HFFc6 (cell line): ENCODE measurements at places on chromosomes 7 and 10. TPM values are rescaled to one million over a fixed set of nuclear protein-coding genes. Genes with fewer than 3 reads are reported as not detected.

TIMM23 gene
- total RNA-seq: 95.0 and 99.3 TPM in 2 replicates

PPP1R9A gene
- 0.04 to 0.05 TPM in 2 of 3 replicates, not detected in the other for total RNA-seq

BMPER gene
- total RNA-seq: 8.0 and 11.5 TPM in 2 replicates

LRRC61 gene
- not detected in 3 replicates for total RNA-seq

- DNase-seq: no peak
These were observed 17.6 kb downstream of the RSU1 start for GRCh38 chr10:16799621-16800020.

DNA sequence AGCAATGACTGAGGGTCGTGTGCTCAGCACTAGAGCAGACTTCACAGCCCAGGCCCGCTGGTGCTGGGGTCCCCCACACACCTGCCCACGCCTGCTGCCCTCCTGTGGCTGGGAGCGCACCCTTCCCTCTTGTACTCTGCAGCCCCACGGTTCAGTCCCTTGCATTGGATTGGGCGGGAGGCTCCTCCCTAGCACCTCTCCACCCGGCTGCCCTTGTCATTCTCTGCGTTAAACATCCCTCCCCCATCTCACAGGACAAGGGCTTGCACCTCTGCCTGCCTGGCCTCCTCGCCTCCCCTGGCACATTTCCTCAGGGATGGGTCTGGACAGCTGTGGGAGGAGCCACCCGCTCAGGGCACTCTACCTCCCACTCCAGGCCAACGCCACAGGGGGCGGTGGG lies 68.6 kb downstream of the ALOX5 start:
- no peak for DNase-seq

GRCh38 chr7:82234457-82235049 lies 209.0 kb downstream of the CACNA2D1 start:
- DNase-seq: peak; percentile 30

DNA sequence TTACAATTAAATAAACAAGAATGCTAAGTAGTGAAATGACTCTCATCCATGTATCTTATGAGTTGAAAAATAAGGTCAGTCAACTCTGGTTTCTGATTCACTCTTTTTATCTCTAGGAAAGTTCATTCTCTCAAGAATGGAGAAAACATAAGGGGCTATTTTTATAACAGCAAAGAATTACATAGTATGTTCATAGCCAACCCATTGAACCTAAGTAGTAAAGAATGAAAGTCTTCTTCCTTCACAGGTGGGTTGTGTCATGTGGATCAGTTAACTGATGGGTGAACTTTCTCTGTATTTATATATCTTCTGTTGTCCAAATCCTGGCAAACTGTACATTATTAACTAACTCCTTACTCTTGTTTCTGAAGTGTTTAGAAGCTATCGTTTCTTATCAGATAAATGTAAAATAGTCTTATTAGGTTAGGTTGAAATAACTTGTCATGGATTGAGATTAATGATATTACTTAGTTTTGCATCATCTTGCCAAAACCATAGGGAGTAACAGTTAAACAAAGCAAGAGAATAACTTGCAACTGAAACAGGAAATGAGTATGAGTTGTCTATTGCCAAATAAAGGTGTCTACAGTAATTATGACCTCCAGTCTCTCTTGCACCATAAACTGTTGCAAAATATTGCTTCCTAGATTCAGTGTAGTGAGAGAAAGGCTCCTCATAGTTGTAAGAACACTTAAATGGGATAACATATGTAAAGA lies 86.8 kb downstream of the ANKRD7 start:
- no peak for DNase-seq

- DNase-seq: no peak
These were observed 689.7 kb upstream of the CELF2 start for GRCh38 chr10:10327934-10328333.

- no peak for DNase-seq
These were observed 103.3 kb downstream of the FAM107B start for GRCh38 chr10:14671386-14671831.
